ENCODE measurements at places on chromosomes 2 and 18. TPM values are rescaled to one million over a fixed set of nuclear protein-coding genes. Genes with fewer than 3 reads are reported as not detected.

GRCh38 chr18:78900938-78901909 lies 78.4 kb upstream of the SALL3 start:
- no peak for DNase-seq

- DNase-seq = no peak
Observed at GRCh38 chr2:157839822-157840221, 36.3 kb downstream of the ACVR1 start.

GRCh38 chr2:212906620-212907019 lies 244.8 kb downstream of the IKZF2 start:
- no peak for DNase-seq

DNA sequence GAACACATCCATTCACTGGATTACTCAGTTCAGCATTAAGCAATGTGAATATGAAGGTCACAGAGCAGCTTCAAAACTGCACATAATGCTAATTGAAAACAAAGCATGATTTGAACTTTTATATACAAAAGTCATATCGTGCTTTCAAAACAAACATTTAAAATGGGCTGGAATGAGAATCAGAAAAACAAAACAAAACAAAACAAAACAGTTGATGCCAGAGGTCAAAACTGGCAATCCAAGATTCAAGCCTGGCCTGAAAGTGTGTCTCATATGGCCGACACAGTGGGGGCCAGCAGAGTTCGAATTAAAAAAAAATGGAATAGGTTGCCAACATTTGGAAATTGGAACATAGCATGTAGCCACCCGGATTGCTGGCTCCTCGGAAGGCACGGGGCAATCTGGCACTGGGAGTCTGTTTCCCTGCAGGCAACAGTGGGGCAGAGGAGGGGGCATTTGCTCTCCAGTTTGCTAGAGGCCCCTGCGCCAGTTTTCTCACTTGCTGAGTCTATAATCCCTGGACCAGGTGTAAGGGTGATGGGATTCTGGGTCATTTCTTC lies 294.4 kb downstream of the ZNF521 start:
- DNase-seq = no peak

DNA sequence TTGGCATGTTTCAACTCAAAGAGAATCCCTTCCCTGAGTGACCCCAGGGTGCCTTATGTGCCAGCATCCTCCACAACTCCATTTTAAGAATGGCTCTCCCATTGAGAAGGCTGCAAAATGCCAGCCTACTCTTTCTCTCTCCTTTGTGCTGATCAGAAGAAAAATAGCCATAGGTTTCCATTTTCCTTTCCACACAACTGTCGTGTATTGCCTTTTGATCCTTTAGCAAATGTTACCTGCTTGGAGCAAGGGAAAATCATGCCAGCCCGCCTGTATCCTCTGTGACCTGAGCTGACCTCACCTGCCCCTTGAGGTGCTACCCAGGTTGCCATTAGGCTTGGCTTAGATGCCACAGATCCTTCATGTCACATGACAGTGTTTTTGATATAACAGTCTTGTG lies 38.8 kb downstream of the DPYSL5 start:
- no peak for DNase-seq

DNA sequence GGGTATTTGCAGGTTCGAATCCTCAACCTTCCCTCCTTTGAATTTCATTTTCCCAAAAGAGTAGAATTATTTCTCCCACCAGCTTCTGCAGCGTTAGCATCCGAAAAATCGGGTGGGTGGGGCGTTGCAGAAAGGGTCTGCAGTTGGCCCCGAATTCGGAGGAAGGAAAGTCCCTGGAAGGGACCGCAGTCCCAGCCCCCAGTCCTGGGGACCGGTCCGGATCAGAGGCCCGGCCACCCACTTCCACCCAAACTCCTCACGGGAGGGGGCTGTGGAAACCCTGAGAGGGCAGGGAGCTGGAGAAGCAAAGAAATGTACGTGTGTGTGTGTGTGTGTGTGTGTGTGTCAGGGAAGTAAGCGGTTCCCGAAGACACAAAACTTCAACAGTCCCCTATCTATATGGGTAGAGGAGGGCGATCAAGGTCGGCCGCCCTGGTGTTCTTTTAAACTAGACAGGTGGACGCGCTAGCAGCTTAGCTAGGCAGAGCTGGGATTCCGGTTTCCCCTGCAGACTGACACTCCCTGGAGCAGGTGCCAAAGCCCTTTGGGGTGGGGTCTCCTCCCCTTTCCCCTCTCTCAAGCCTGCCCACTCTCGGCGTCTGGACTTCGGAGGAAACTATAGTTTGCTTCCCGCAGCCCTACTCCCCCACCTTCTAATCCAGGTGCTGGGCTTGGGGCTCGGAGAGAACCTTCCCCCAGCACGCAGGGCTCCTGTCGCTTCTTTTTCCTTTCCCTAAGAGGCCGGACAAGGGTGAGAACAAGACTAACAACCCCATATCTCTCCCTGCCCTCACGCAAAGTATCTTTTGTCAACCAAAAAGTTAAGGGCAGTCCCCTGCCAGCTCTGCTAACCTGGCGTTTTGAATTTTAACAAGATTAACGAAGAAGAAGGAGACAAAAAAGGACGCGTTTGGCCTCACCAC lies 4.8 kb upstream of the ONECUT2 start:
- DNase-seq = no peak

The GPR45 gene
- not detected for total RNA-seq

The KCNJ13 gene
- total RNA-seq = not detected

The ANKRD44 gene
- total RNA-seq = 132 TPM
